PC-3 (cell line): ENCODE measurements at places on chromosomes 1 and 21. TPM values are rescaled to one million over a fixed set of nuclear protein-coding genes. Genes with fewer than 3 reads are reported as not detected.

TFF3 gene
- total RNA-seq: 2.8 and 9.1 TPM in 2 replicates

FCRL5 gene
- not detected in 2 replicates for total RNA-seq

DNA sequence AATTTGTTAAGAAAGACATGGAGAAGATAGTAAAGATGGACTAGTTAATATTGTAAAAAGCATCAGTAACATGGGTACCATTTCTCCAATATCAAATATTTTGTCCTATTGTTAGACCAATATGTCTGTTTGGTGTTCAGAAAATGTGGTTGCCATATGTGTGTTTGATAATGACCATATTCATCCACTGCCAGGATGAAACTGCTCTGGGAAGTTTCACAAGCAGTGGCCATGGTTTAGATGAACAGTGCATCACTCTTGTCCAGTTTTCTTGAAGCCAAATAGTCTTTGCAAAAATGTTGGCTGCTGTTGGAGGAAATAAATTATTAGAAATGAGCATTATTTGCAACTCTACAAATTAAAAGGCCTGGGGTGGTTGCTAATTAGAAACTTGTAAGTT is 333.8 kb downstream of the NUF2 start:
- DNase-seq: no peak
- no peaks in the 10 kb centered on the region for H3K27me3 ChIP-seq
- no peak overlapping the region for H3K4me3 ChIP-seq
- H3K4me1 ChIP-seq: no peaks in the 10 kb centered on the region

DNA sequence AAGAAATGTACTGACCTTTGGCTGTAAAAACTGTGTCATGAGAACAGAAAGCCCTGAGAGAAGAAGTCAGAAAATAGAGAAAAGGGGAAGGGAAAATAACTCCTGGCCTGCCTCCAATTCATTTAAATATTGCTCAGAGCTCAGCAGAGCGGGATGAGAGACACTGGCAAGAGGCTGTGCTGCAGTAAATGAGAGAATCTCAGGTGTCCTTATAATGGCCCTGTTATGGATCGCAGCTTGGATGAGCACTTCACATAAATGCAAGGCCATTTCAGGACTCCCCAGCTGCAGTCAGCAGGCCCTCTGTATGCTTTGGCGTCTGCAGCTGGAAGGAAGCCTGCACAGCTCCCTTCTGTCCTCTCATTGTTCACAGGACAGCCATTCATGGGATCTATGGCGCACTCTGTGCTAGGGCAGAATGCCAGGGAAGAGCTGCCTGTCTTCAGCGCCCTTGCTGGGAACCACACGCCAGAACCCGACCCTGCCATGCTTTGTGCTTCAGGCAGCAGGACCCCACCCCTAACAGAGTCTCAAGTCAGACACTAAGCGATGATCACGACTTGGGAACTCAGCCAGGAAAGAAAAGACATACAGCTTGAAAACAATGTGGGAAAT is 20.7 kb upstream of the ABCB10 start:
- peak overlapping the region; percentile 40 for H3K4me3 ChIP-seq
- no peaks in the 10 kb centered on the region for H3K27me3 ChIP-seq
- H3K4me1 ChIP-seq: peaks cover 12% of the 10 kb centered on the region; the same call in 1 of the 2 replicates
- no peaks in the 10 kb centered on the region for H3K36me3 ChIP-seq
- DNase-seq: peak; percentile 53

DNA sequence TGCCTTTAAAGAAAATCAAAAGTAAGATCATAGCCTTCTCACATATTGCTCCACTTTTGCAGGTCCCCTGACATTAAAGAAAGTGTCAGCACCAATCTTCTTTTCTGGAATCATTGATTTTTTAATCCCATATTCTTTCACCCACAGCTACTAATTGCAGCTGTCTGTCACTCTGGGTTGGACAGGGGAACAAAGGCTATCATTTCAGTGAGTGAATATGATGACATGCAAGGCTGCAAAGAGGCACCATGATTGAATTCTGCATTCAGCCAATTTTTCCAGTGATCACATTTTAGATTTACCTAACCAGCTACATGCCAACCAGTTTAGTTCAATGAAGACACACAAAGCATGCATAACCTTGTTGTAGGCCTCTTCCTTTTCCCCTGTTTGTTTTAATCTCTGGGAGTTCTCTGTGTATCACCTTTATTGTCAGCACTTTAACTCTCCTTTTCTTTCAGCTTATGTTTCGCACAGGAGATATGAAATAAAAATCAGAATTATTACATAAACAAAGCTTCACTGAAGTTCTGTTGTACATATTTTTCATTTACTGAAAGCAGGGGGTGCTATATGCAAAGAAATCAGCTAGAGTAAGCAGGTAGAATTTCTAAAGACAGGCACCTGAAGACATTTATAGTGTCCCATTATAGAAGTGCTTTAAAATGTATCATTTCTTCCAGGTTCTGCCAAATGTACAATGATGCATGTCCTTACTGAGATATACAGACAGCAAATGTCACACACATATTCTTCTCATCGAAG is 584.8 kb downstream of the PLA2G4A start:
- no peaks in the 10 kb centered on the region for H3K36me3 ChIP-seq
- peak; percentile 29 for DNase-seq
- no peaks in the 10 kb centered on the region for H3K27me3 ChIP-seq
- H3K27ac ChIP-seq: no peak overlapping the region

DNA sequence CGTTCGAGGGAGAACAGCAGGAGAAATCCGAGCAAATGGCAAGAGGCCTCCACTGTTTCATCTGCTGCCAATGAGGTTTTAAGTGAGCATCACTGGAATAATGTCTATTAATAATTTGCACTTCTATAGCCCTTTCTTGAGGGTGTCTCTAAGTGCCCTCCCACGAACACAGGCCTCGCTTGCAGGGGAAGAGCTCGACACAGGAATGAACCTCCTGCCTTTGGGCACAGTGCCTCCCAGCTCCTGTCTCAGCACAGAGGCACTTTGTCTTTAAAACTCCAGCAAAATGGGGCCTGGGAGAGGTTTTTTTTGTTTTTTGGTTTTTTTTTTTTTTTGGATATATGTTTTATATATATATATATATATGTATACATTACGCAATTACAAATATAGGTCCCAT is 56.6 kb downstream of the OLIG1 start:
- H3K4me3 ChIP-seq: no peak overlapping the region
- peaks cover 81% of the 10 kb centered on the region for H3K27me3 ChIP-seq
- H3K27ac ChIP-seq: no peak overlapping the region
- no peaks in the 10 kb centered on the region for H3K36me3 ChIP-seq

DNA sequence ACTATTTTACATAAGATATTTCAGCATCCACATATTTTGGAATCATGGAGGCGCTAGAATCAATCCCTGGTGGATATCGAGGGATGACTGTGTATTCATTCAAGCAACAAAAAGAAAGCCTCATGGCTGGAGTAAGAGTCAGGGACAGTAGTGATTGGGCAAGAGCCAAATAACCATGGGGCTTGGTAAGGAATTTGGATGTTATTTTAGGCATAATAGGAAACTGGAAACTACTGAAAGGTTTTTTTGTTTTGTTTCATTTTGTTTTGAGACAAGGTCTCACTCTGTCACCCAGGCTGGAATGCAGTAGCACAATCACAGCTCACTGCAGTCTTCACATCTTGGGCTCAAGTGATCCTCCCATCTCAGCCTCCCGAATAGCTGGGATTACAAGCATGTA is 33.8 kb upstream of the EYA3 start:
- H3K27ac ChIP-seq: no peak overlapping the region
- no peak for DNase-seq
- no peak overlapping the region for H3K4me3 ChIP-seq
- H3K27me3 ChIP-seq: no peaks in the 10 kb centered on the region

KIF21B gene
- 0.46 and 0.66 TPM in 2 replicates for total RNA-seq

DNA sequence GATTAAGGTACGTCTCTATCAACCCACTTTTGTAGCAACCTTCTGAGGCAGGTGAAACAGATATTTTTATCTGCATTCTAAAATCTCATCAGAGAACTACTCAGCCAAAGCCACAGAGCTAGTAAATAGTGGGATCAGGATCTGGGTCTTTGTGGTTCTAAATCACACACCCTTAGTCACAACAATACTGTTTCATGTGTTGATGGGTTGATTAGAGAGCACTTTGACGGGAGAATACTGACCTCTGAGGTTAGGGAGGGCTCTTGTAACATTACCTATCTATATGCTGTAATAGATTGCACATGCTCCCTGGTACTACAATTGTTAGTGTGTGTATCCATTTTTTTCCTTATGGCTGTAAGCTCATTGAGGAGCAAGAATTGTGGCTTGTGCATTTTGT is 45.5 kb upstream of the CCDC190 start:
- peaks cover 52% of the 10 kb centered on the region for H3K4me1 ChIP-seq
- peak overlapping the region; percentile 94 for H3K27ac ChIP-seq
- H3K4me3 ChIP-seq: no peak overlapping the region
- H3K36me3 ChIP-seq: no peaks in the 10 kb centered on the region
- H3K27me3 ChIP-seq: no peaks in the 10 kb centered on the region

PADI4 gene
- 0.04 and 0.92 TPM in 2 replicates for total RNA-seq

UHMK1 gene
- total RNA-seq: 69.4 and 70.4 TPM in 2 replicates

GRCh38 chr1:237913345-237913744 is 22.6 kb upstream of the ZP4 start:
- no peaks in the 10 kb centered on the region for H3K27me3 ChIP-seq
- H3K4me1 ChIP-seq: no peaks in the 10 kb centered on the region
- no peak overlapping the region for H3K4me3 ChIP-seq
- DNase-seq: peak; percentile 10
- H3K36me3 ChIP-seq: no peaks in the 10 kb centered on the region

DNA sequence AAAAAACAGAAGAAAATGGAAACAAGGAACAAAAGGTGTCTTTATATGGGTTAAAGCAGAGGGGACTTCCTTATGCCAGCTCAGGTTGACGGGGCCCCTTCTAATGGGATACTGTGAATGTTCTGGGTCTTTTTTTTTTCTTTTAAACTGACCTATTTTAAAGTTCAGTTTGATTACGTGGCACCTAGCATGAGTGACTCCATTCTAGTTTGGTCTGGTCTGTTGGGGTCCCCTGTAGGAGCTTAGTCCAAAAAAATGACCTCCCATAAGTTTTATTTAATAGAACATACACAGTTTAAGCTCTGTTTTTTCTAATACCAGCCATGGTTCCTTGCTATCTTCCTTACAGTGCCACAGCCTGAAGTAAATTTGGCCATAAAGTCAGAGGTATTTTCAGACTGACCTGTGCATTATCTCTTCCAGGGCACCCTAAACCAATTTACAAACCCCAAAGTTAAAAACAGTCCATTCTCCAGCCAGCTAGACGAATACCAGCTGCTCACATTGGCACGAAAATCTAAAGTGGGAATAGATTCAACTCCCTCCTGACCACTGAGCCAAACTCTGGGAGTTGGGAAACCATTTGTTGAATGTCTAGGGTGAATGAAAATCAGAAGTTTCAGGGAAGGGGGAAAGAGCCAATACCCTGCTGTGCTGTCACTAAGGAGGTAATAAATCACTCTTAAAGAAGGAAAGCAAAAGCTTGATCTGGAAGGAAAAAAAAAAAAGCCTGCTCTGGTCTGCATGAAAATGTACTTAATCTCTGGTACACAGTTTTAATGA is 42.4 kb downstream of the AKNAD1 start:
- no peak overlapping the region for H3K4me3 ChIP-seq
- DNase-seq: no peak
- no peaks in the 10 kb centered on the region for H3K27me3 ChIP-seq
- peak overlapping the region; percentile 59; the same call in 1 of the 2 replicates for H3K27ac ChIP-seq

- no peak overlapping the region for H3K27ac ChIP-seq
- H3K27me3 ChIP-seq: no peaks in the 10 kb centered on the region
- peak; percentile 69 for DNase-seq
- H3K4me1 ChIP-seq: peaks cover 10% of the 10 kb centered on the region
- no peaks in the 10 kb centered on the region for H3K36me3 ChIP-seq
- no peak overlapping the region for H3K4me3 ChIP-seq
Observed at GRCh38 chr1:152244576-152245273, 20.7 kb upstream of the HRNR start.

- peaks cover 59% of the 10 kb centered on the region for H3K4me1 ChIP-seq
- no peaks in the 10 kb centered on the region for H3K36me3 ChIP-seq
- H3K4me3 ChIP-seq: peak overlapping the region; percentile 78; the same call in 1 of the 2 replicates
- DNase-seq: peak; percentile 75
- no peaks in the 10 kb centered on the region for H3K27me3 ChIP-seq
- peak overlapping the region; percentile 0 for H3K27ac ChIP-seq
Observed at GRCh38 chr1:94543001-94543400, 1.4 kb upstream of the F3 start.

DNA sequence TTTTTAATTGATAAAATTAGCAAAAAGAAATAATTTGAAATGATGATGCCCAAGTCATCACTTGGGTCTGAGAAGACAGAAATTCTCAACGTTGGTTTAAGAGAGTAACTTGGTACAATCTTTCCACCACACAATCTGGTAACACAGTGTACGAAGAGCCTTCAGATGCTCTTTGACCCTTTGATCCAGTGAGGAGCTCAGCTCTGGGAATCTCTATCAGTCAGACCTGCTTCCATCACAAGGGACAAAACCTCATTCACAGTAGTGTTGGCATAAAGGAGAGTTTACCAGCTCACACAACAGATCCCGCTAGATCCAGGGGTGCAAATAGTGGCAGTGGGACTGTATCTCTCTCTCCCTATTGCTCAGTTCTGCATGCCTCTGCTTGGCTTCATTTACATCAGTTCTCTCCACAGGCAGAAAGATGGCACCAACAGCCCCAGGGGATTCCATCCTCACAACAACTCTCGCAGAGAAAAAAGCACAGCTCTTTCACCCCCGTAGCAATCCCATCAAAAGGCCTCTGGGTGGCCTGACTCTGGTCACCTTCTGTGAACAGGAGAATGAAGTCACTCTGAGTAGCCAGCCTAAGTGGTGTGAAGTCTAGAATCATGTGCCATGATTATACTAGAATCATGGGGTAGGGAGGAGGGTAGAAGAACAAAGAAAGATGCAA is 119.7 kb downstream of the ZNF281 start:
- H3K27ac ChIP-seq: no peak overlapping the region
- H3K4me3 ChIP-seq: no peak overlapping the region

TRIM62 gene
- total RNA-seq: 3.9 and 9.7 TPM in 2 replicates
